ENCODE measurements at places on chromosomes 5 and 9.
A peak's percentile ranks its signal among the peaks of the same experiment; 100 is the strongest.

GRCh38 chr9:91948101-91948596 is 1.9 kb downstream of the ROR2 start:
- DNase-seq = no peak

GRCh38 chr5:131579917-131580671 is 54.9 kb downstream of the RAPGEF6 start:
- DNase-seq = no peak

DNA sequence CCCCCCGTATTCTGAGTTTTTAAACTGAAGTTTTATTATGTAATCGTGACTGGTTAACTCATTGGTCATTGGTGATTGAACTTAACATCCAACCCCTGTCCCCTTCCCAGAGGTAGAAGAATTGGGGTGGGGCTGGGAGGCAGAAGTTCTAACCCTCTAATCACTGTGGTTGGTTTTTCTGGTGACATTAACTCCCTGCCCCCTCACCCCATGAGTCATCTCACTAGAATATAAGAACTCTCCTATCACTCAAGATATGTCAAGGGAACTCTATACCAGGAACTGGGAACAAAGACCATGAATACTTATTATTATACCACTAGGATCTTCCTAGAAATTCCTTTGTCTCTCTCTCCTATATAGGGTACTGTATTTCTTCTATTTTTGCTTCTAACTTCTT is 52.3 kb upstream of the CAVIN4 start:
- DNase-seq = no peak

DNA sequence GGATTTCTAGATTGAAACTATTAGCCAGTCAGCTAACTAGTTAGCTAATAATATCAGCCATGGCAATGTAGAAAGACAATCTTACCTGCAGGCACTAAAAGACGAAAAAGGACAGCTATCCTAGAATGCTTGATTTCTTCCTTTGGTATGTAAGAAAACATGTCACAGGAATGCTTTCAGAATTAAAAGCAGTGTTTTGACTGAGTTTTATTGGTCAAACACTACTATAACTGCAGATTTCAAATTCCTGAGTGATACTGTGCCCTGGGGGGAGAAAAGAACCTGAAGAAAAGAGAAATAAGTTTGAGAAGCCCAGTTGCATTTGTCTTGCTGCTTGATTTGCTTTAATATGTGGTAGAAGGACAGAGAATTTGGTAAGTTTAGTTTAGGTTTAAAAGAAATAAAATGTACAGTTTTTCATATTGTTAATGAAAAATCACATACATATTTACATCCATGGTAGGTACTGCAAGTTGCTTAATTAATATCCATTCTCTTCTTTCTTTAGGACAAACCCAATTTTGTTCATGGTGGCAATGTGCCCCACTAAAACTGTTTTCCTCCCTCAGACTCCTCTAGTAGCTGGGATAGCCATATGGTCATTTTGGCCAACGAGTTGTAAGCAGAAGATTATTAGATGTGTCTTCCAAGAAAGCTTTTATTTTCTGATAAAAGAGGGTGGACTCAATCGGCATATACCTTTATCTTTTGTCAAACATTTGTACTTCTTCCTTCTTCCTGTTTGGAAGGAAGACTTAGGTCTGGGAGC is 4.3 kb upstream of the FAM169A start:
- no peak for DNase-seq

DNA sequence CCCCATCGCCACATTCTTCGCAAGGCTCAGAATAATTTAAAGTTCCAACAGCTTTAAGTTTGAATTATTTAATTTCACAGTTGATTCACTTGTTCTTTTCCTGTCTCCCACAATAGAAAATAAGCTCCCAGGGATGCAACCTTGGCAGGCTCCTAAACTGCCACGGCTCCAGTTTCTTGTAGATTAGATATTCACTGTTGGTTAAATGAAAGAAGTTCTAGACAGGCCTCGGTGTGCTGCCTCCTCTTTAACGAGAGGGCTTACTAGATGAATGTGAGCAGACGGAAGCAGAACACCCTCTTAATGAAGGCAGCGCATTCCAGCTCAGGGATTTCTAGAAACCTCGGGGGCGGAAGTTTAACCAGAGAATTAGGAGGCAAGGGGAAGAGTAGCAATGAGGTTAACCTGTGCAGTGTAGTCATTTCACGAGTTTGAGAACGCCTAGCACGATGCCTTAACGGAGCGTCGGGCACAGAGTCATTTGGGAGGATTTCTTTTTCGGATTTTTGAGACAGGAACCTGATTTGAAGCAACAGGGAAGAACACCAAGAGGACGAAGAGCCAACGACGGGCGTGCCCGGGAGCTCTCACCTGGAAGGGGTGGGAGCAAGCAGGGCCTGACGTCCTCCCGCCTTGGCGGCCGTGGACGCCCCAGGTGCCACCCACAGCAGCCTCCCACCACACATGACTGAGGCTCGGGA is 637 bp upstream of the SMC5 start:
- peak; percentile 26 for DNase-seq

- no peak for DNase-seq
Measured at GRCh38 chr9:130833031-130833990, 1.7 kb upstream of the ABL1 start.

GRCh38 chr5:32443145-32443540 is 1.4 kb downstream of the ZFR start:
- no peak for DNase-seq

- DNase-seq = no peak
Measured at GRCh38 chr9:88197781-88198340, 59.6 kb upstream of the SPATA31C2 start.

DNA sequence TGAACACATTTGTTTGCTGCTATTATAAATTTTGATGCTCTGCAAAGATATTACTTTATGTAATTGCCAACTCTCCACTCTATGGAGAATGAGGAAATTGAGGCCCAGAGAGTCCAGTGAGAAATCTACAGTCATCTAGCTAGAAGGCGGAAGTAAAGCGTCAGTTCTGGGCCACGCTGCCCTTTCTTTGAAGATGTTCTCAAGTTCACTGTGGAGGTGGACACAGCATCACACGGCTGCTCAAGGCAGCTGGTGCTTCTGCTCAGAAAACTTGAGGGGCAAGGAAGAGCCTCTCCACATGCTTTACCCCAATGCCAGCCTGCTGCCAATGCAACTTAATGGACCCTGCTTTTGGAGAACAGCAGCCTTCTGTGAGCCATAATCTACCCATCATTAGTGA is 96.3 kb downstream of the TTLL11 start:
- no peak for DNase-seq

DNA sequence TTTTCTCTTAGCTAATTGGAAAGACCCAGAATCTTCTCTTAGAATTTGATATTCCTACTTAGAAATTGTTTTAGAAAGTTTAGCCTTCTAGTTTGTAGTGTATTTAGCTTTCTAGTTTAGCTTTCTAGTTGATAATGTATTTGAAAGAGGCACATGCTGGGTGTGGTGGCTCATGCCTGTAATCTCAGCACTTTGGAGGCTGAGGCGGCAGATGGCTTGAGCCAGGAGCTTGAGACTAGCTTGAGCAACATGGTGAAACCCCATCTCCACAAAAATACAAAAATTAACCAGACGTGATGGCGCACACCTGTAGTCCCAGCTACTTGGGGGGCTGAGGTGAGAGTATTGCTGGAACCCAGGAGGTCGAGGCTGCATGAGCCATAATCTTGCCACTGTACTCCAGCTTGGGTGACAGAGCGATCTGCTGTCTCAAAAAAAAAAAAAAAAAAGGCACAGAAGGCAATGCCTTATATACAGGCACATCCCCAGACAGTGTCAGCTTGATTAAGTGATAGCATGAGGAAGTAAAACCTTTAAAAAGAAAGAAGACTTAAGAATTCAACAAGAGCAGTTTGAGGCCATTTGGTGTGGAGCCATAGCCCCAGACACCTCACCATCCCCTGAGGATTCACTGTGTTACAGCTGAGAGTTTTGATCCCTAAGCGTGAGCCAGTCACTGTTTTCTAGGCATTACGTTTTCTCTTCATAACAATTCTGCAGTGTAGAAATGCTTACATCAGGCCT is 34.6 kb downstream of the ZSWIM6 start:
- no peak for DNase-seq

DNA sequence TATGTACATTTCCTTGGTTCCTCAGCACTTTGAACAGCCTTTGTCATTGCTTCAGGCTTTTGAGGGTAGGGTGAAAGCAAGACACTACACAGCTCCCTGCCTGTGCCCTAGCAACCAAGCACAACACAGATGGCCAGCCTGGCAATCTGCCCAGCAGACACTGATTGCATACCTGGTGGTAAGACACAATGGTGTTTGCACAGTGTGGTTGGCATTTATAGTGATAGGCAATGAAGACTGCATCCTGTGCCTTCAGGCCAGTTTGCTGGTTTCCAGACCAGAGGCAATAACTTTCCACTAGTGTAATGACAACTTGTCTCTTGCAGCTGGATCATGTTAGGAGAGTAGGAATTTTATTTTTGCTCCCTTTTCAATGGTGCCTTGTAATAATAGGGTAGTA is 144.5 kb upstream of the TNC start:
- peak; percentile 3 for DNase-seq

- DNase-seq = no peak
Measured at GRCh38 chr9:28270156-28270555, 696.9 kb upstream of the C9orf72 start.

DNA sequence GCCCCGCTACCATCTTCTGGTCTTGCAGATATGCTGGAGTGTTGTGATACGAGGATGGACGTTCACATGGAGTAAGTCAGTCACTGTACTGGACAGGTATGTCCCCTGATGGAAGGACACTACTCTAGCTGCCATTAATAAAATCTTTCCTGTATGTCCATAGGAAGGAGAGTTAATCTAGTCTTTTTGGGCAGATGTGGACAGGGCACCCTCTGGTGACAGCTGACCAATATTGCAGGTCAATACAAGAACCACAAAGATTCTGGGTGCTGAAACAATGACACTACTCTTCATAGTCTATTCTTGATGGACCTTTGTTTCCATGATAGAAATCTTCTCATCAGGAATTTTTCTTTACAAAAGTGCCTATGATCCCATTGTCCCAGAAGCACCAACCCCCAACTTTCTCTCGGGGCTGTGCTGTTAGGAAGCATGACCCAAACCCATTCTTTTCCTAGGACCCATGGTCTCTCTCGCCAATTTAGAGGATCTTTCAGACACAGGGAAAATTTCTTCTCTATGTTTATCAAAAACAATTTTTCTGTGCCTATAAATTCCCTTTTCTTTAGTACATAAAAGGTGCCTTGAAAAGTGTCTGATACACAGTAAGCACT is 376.9 kb downstream of the DTWD2 start:
- DNase-seq = peak; percentile 10

DNA sequence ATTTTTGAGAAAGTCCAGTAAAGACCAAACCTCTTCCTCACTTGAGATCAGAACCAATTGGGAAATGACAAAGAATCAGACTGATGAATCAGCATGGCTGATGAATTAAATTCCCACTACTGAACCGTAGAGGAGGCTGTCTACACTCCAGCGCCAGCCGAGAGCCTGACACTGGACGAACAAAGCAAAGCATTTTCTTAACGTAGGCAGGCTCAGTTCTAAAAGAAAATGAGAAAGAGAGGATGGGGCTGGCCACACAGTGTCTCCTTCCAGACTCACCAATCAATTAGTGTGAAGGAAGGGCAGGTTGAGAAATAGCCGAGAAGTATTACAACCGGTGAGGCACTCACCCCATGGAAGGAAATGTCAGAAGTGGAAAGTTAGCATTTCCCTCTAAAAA is 49.4 kb downstream of the ITGA1 start:
- no peak for DNase-seq

DNA sequence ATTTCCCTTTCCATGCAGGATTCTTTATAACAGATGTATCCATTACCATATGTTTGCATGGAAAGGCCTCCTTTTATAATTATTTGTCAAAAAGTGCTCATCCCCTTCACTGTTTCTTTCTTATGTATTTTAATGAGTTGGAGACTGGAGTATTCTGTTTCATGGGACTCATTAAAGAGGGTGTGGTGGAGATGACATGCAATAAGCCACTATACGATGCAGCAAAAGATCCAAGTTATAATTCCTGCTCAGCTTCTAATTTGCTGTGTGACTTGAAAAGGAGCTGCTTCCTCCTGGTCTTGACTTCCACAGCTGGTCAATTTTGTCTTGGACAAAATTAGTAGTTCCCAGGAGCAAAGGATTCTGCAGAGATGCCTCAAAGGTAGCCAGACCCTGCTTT is 13.9 kb downstream of the SGCD start:
- no peak for DNase-seq

- no peak for DNase-seq
Measured at GRCh38 chr5:178298283-178298807, 65.7 kb upstream of the PHYKPL start.

DNA sequence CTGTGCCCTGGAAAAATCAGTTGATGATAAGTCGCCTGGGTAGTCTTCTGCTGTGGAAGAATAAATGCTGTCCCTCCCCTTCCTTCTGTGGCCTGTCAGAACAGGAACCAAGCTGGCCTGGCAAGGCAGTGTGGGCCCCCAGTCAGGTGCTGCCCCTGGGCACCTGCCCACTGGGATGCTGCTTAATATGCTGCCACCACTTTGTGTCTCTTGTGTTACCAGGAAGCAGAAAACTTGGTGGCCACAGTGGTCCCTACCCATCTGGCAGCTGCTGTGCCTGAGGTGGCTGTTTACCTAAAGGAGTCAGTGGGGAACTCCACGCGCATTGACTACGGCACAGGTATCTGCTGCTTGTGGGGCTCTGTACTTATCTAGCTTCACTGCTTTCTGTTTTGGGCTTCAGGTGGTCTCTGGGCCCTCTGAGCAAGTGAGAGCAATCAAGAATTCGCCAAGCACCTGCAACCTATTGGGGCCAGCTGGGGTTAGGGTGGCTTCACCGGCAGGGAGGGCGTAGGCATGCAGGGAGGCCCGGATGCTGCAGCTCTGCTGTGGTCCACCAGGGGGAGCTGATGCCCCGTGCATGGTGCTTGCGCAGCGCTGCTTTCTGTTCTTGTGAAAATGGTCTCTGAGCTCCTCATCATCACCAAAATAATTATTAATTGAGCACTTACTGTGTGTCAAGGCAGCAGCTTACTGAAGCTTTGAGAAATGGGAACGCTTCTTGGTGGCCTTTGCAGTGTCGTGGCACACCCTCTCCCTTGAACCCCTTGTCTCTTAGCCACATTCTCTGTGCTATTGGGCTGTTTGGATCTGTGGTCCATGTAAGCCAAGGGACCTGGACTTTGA is 20.3 kb downstream of the PTPA start:
- DNase-seq = peak; percentile 43

- peak; percentile 72 for DNase-seq
Measured at GRCh38 chr5:78602400-78602799, 46.2 kb downstream of the LHFPL2 start.

DNA sequence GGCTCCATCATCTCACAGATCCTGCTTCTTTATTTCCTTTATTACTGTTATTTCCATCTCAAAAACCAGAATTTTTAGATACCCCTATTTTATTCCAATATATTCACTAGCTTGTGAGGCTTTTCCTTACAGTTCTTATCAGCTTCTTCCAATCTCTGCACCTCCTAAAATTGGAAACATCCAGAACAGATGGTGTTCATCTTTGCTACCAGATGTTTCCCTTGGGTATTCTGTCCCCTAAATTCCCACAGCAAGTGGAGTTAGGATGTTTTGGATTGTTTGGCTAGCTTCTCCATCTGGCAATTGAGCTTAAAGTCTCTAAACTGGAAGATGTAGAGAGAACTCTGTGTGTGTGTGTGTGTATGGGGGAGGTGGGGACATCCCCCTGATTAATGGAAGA is 580.4 kb downstream of the DTWD2 start:
- no peak for DNase-seq

GRCh38 chr5:120255214-120255613 is 208.9 kb upstream of the PRR16 start:
- DNase-seq = no peak
